RPMI8226 (cell line): ENCODE measurements at places on chromosomes 4 and X.

GRCh38 chrX:69133921-69134542 is 31.2 kb downstream of the PJA1 start:
- peak; percentile 30 for DNase-seq

- DNase-seq = no peak
Observed at GRCh38 chrX:149848855-149849254, 32.1 kb upstream of the MAGEA8 start.

DNA sequence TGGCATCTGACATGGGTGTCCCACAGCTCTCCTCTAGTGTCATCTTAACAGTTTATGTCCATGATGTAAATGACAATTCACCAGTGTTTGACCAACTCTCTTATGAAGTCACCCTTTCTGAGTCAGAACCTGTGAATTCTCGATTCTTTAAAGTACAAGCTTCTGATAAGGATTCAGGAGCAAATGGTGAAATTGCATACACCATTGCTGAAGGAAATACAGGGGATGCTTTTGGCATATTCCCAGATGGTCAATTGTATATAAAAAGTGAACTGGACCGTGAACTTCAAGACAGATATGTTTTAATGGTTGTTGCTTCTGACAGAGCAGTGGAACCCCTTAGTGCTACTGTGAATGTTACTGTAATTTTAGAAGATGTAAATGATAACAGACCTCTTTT is 4.6 kb downstream of the FAT4 start:
- no peak for DNase-seq

- DNase-seq = no peak
Observed at GRCh38 chrX:117995378-117995777, 121.2 kb downstream of the KLHL13 start.

GRCh38 chr4:184250795-184251669 is 33.4 kb upstream of the ENPP6 start:
- DNase-seq = peak; percentile 59

DNA sequence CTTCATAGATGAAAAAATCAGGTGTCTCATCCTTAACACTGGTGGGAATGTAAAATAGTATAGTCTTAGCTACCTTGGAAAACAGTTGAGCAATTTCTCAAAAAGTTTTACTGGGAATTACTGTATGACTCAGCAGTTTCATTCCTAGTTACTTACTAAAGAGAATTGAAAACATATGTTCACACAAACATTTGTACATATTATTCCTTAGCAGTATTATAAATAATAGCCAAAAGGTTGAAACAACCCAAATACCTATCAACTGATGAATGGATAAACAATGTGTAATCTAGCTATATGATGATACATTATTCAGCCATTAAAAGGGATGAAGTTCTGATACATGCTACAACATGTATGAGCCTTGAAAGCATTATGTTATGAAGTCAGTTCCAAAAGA is 41.7 kb downstream of the RBM46 start:
- DNase-seq = no peak

GRCh38 chr4:37891260-37892159 is 626 bp downstream of the TBC1D1 start:
- peak; percentile 74 for DNase-seq

DNA sequence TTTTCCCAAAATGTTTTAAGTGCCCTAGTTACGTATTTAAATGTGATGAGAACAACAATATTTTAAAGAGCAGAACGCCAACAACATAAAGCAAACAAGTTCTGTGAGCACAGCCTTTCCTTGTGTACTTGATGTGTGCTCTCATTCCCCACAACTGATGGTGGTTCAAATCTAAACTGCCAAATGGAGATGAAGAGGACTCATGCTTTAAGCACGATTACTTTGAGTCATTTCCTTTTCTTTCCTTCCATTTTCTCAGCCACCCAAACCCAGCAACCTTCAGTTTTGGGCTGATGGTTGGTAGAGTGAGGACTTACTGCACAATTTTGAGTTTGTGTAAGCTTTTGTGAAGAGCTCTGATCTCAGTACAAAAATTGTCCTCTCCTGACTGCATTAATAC is 1.7 kb downstream of the NSD2 start:
- no peak for DNase-seq

- DNase-seq = no peak
Observed at GRCh38 chr4:89469516-89469915, 161.9 kb upstream of the GPRIN3 start.

DNA sequence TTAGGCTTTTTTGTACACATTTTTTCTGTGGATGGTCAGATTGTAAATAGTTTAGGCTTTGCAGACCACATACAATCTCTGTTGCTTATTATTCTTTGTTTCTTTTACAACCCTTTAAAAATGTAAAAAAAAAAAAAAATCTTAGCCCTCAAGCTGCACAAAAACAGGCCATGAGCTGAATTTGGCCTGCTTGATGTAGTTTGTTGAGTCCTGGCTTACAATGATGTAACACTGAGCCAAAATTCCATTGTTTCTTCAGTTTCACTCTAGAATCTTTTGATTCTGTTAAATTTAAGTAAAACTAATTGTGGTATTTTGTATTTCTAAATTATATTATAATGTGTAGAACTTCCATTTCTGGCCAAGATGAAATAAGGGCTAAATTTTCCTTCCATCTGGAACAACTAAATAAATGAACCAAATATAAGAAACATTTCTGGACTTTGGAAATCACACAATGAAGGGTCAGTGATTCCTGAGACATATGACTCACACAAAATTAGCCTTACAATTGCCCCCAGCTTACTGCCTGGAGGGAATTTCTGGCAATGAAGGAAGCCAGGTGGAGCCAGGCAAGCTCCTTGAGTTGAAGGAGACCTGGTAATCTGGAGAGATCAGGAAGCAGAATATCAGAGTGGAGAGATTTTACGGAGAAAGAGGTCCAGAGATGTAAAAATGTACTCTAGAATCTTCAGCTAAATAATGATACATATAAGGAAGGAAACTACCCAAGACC is 29.8 kb downstream of the IQCM start:
- no peak for DNase-seq

DNA sequence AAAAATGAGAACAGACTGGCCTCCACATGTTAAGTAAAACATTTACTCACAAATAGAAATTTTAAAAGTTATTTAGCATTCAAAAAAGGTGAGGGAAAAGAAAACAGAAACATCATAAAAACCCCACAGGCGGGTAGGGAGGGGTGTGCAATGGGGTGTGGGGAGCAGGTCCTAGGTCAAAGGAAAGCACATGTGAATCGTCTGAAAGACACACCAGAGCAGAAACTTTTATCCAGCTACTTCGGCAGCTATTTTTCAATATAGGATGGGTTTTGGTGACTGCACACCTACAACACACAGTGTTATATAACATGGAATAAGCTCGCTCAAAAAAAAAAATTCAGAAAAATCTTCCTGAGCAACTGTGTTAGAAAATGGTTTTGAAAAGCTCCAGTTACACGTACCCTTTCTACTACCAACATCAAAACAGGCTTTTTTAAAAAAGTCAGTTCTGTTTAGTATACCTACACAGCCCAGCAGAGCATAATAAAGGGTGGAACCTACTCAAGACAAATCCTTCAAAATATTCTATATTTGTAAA is 1.6 kb downstream of the OTUD4 start:
- peak; percentile 51 for DNase-seq

DNA sequence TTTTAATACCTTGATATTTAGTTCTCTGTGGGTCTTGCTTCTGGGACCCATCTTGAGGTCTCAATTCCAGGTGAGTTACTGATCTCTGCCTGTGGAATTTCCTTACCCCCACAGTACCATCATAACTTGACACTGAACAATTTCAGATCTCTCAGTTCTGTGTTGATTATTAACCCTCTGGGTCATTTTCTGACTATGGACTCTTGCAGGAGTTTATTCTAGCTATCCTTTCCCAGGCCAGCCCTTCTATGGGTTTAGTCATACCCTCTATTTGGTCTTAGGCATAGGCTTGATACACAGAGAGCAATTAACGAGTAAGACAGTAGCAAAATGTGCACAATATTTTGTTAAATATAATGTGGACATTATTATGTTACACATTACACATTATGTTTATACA is 3.7 kb upstream of the SPARCL1 start:
- no peak for DNase-seq

GRCh38 chrX:42047886-42048285 is 124.5 kb upstream of the CASK start:
- DNase-seq = no peak

GRCh38 chr4:141387299-141387698 is 166.6 kb downstream of the ZNF330 start:
- no peak for DNase-seq

- DNase-seq = no peak
Observed at GRCh38 chr4:77158487-77158861, 1.5 kb downstream of the CCNG2 start.

GRCh38 chrX:355329-356050 is 31.2 kb downstream of the PPP2R3B start:
- no peak for DNase-seq

DNA sequence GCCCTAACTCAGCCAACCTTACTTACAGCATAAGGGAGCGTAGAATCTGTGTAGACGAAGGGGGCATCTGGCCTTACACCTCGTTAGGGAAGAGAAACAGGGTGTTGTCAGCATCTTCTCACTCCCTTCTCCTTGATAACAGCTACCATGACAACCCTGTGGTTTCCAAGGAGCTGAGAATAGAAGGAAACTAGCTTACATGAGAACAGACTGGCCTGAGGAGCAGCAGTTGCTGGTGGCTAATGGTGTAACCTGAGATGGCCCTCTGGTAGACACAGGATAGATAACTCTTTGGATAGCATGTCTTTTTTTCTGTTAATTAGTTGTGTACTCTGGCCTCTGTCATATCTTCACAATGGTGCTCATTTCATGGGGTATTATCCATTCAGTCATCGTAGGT is 14.6 kb downstream of the PLP1 start:
- no peak for DNase-seq

DNA sequence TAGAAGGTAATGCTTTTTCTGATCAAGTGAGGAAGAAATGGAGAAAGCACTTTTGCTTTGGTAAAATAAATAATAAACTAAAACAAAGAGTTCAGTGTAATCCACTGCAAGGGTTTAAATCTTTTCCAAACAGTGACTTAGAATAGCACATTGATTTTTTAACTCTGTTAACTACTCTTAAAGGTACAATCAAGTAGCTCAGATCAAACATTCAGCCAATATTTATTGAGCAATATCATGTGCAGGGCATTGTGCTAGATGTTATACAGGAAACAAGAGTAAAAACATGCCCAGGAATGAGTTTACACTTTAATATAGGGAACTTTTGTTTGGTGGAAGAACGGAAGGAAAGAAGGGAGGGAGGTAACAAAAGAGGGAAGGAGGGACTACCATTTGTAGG is 479.8 kb downstream of the KLHL13 start:
- no peak for DNase-seq

DNA sequence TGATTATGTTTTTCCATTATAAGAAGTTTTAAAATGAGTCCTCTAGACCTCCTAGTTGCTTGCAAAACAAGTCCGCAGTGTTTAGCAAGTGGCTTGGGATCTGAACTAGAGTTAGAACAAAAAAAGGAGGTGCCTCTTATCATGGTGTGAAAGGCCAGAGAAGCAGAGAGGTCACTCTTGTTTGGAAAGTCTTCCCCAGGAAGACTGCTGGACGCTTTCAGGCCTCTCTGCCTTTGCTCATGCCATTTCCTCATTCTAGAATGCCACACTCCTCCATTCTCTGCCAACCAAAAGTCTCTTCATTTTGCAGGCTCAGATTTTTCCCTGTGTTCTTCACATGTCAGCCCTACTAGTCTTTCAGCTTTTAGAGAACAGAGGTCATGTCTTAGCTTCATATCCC is 14.9 kb downstream of the PARM1 start:
- DNase-seq = no peak

- no peak for DNase-seq
Observed at GRCh38 chr4:138602664-138603063, 360.5 kb upstream of the SLC7A11 start.

- DNase-seq = no peak
Observed at GRCh38 chr4:41111791-41112190, 102.6 kb downstream of the APBB2 start.

DNA sequence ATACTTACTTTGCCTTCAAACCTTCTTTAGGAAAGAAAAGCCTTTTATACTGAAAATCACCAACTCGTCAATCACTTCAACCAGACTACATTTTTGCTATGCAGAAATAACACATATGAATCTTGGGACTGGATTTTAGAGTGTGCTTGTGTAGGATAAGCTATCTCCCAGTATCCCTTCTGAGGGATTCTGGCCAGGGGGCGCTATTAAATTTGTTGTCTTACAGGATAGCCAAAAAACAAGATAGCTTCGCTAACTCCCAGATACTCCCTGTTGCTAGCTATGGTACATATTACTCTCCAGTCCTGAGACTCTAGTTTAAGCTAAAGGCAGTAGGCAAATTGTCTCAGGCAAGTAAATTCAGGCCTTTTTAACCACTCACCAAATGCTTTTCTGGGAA is 167.2 kb downstream of the LHFPL1 start:
- peak; percentile 13 for DNase-seq

DNA sequence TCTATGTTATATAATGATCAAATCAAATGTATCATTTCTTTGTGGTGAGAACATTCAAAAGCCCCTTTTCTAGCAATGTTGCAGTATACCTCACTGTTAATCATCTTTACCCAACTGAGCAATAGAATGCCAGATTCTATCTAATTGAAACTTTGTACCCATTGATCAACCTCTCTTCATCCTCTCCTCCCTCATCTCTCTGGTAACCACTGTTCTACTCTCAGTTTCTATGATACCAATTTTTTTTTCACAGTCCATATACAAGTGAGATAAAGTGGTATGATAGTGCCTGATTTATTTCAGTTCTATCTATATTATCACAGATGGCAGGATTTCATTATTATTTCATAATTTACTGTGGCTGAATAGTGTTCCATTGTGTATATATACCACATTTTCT is 209.8 kb downstream of the SPCS3 start:
- DNase-seq = no peak

DNA sequence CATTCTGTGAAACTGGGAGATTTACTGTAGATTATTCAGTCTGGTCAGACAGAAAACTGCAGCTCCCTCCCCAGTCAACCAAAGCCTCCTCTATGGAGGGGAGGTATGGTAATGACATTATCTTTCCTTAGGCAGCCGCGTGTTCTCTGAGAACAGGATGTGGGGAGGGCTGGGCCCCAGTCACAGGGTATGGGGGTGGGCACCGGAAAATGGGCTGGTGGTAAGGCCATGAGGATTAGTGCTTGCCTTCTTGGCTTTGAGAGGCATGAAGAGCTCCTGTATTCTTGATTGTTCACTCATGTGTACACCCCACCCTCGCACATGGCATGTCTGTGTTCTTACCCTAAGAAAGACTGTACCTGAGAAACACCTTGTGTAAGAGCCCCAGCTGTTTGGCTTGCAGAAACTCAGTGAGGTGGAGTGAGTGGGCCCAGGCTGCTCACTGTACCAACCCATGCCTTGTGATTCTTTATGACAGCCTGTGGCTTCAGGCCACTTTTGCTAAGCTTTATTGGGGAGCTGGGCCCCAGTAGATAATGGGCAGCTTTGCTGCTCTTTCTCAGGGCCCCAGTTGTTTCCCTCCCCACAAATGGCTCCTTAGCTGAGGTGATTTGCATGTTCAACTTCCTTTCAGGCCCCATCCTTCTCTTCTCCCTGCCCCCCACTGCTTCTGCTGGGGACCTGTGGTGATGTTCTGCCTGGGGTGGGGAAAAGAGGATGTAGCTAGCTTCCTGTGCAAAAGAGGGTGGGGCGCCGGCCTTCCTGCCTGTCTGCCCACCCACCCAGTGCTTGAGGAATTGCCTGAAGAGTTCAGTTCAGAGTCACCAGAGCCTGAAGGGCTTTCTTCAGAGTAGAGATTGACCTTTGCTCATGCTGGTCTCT is 30.7 kb downstream of the MSN start:
- peak; percentile 21 for DNase-seq

GRCh38 chr4:158816955-158817354 is 48.1 kb downstream of the FNIP2 start:
- DNase-seq = no peak

GRCh38 chr4:8280876-8281440 is 11.4 kb downstream of the HTRA3 start:
- DNase-seq = no peak
